ENCODE measurements at places on chromosomes 1 and 21.

DNA sequence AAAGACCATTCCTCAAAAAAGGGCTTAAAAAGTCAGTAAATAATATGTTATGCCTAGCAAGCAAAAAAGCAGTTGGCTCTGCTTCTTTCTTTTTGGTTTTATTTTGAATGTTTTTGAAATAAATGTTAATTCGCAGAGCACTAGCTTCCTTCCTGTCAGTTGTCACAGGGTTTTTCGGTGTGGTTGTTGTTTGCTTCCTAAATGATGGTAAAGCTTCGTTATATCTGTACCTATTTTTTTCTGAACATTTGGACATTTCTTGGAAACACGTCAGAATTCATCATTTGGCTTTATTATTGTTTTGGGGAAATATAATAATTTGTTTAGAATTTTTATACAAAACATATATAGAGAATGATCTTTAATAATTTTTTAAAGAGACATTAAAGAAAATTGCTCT lies 351.9 kb upstream of the SGIP1 start:
- no peak for DNase-seq

GRCh38 chr1:165551469-165551868 lies 7.7 kb downstream of the LRRC52 start:
- DNase-seq, result no peak

- DNase-seq, result no peak
Measured at GRCh38 chr1:231493421-231494185, 34.9 kb upstream of the TSNAX start.

GRCh38 chr1:14415396-14415795 lies 183.1 kb upstream of the KAZN start:
- DNase-seq, result no peak

- no peak for DNase-seq
Measured at GRCh38 chr1:59593798-59594790, 220.7 kb upstream of the HOOK1 start.

DNA sequence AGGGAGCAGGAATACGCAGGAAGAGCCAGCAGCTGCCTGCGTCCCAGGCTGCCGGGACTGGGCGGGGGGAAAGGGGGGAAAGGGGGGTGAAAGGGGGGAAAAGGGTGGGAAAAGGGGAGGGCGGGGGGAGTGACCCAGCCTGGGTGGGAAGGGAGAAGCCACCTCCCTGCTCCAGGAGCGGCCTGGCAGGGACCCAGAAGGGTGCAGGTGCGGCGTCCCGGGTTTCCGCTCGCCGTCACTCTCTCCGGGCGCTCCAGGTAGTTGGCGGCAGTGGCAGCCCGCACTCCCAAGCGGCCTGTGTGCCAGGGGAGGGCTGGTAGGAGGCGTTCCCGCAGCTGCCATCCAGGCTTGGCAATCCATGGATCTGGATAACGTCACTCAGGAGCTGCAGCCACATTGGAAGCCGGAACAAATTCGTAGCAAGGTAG lies 141.0 kb upstream of the NGF start:
- DNase-seq, result no peak

- DNase-seq, result no peak
Measured at GRCh38 chr1:106233511-106233910, 823.0 kb upstream of the PRMT6 start.
